ENCODE measurements at places on chromosomes 2 and 18.

- no peak for DNase-seq
Observed at GRCh38 chr2:98310010-98310409, 36.2 kb upstream of the CNGA3 start.

GRCh38 chr2:1993711-1994682 is 249.7 kb upstream of the PXDN start:
- no peak for DNase-seq

- DNase-seq, result no peak
Observed at GRCh38 chr2:224042191-224042696, 3.2 kb upstream of the SERPINE2 start.

DNA sequence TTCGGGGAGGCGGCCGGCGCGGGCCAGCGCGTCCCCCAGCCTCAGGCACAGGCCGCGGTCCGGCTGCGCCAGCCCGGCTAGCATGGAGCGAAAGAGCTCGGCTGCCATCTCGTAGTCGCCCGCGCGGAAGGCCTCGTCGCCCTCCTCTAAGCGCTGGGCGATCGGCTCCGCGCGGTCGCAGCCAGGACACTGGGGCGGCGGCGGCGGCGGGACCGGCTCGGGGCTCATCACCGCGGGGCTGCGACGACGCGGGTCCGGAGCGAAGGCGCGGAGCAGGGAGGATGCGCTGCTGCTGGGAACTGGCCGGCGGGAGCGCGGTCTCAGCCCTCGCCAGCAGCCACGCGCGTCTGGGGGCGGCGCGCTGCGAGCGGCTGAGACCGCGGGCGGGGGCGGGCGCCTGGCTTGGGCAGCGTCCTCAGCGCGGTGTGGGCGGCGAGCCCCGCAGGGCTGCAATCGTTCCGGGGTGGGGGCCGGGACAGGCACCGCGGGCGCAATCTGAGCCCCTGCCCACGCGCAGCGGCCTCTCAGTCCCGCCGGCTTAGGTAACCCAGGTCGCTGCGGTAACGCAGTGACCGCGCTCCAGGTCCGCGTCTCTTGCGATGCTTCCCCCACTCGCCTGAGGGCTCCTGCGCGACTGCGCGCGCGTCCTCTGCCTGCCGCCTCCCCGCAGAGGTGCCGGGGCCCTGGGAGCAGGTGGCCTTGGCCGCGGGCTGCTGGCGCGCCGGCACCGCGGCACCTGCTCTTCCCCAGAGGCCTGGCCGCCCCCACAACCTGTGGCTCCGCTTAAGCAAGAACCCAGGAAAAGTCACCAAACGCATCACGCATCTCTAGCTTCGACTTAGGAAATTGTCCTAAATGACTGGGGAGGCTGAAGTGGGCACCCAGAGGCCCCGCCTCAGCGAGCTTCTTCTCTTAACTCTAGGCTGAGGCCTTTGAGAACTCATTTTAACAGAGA is at the start of gene LONRF2:
Gene LONRF2, minus strand, starts transcription at position 636 of the 955 bp plus-strand sequence. Its CDS starts 408 bp downstream, at position 228.
- DNase-seq, result no peak

GRCh38 chr2:190979906-190980629 is 33.9 kb downstream of the STAT1 start:
- DNase-seq, result no peak

Data from activated CD4-positive, alpha-beta T cell treated with anti-CD3 and anti-CD28 coated beads for 4 hours (primary cell).